Dermis blood vessel endothelial cell (primary cell): ENCODE measurements at places on chromosomes 2 and 18.

GRCh38 chr2:130799295-130799694 lies 37.4 kb upstream of the ARHGEF4 start:
- no peak for DNase-seq

DNA sequence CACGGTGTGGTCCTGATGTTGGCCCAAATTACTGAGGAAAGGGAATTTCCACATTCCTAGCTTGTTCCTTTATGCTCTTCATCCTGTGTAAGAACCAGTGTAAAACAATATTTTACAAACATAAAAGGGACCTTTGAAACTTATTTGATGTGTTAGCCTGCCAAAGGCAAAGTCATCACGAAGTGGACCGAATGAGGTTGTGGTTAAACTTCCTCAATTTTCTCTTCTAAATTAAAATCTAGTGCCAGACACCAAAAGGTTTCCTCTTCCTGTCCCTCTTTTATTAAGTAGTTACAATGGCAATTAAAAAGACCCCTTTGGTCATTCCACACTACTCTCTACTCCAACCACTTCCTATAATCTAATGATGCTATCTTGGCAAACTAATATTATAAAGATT lies 279.8 kb downstream of the AFF3 start:
- no peak for DNase-seq

DNA sequence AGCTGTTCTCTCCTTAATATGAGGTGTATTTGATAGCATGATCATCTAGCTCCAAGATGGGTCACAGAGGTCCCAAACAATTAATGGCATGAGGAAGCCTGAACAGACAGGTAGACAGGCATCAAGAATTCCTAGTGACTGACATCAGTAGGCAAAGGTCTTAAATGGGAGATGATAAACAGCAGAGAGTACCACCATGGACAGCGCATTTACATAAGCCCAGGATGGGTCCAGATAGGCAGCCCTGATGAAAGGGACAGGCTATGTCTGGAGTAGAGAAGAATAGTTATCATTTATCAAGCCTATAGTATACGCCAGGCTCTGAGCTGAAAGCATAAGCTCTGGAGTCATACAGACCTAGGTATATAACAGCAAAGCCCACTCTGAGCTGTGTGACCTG lies 434.7 kb upstream of the SETBP1 start:
- no peak for DNase-seq

- no peak for DNase-seq
Observed at GRCh38 chr18:36349552-36349951, 52.0 kb downstream of the FHOD3 start.

GRCh38 chr2:169741-170140 lies 94.1 kb downstream of the SH3YL1 start:
- DNase-seq: no peak

- DNase-seq: no peak
Observed at GRCh38 chr2:212141499-212141898, 397.1 kb downstream of the ERBB4 start.

- no peak for DNase-seq
Observed at GRCh38 chr2:23427350-23427749, 42.4 kb downstream of the KLHL29 start.

- no peak for DNase-seq
Observed at GRCh38 chr18:23888881-23889280, 125.7 kb upstream of the TTC39C start.

GRCh38 chr2:173568054-173568453 lies 213.4 kb downstream of the CDCA7 start:
- DNase-seq: peak; percentile 47

GRCh38 chr2:117359266-117359914 lies 455.1 kb upstream of the DDX18 start:
- DNase-seq: no peak

DNA sequence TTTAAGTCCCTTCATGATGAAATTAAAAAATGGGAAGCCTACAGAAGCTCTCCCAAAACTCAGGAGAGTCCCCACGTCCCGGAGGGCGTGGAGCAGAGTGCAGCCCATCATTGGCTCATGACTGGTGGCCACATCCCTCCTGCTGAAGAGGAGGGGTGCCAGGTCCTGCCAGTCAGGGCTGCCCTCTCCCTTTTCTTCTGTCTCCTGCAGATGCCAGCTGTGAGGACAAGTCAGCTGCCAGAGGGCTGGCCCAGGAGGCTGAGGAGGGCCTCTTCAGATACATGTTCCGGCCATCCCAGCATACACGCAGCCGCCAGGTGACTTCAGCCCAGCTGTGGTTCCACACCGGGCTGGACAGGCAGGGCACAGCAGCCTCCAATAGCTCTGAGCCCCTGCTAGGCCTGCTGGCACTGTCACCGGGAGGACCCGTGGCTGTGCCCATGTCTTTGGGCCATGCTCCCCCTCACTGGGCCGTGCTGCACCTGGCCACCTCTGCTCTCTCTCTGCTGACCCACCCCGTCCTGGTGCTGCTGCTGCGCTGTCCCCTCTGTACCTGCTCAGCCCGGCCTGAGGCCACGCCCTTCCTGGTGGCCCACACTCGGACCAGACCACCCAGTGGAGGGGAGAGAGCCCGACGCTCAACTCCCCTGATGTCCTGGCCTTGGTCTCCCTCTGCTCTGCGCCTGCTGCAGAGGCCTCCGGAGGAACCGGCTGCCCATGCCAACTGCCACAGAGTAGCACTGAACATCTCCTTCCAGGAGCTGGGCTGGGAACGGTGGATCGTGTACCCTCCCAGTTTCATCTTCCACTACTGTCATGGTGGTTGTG lies 2.6 kb downstream of the INHA start:
- no peak for DNase-seq

DNA sequence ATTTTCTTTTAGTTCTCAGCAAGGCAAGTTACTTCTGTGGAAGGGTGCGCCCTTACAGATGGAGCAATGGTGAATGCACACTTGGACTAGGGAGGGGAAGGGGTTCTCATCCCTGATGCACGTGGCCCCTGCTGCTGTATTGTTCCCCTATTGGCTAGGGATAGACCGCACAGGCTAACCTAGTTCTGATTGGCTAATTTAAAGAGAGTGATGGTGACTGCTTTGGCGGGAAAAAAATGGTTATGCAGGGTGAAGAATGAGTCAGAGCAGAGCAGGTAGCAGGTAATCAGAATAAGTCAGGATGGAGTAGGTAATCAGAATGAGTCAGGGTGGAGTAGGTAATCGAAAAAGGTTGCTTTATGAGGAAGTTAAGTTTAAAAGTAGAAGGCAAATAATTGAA lies 171.5 kb downstream of the MTCL1 start:
- no peak for DNase-seq

- DNase-seq: no peak
Observed at GRCh38 chr2:85253890-85254289, 73.9 kb downstream of the TGOLN2 start.

DNA sequence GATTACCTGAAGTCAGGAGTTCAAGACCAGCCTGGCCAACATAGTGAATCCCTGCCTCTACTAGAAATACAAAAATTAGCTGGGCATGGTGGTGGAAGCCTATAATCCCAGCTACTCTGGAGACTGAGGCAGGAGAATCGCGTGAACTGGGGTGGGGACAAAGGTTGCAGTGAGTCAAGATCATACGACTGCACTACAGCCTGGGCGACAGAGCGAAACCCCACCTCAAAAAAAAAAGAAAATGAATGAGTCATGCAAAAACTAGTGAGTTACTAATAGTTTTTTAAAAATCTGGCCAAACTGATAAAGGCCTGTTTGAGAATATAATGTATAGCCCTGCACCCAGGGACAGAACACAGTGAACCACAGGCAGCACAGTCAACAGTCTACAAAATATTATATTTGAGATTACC lies 17.5 kb downstream of the AFG3L2 start:
- peak; percentile 20 for DNase-seq

GRCh38 chr2:108916122-108916795 lies 72.8 kb downstream of the EDAR start:
- no peak for DNase-seq

- DNase-seq: no peak
Observed at GRCh38 chr18:71878226-71878625, 665.9 kb downstream of the CBLN2 start.

- DNase-seq: no peak
Observed at GRCh38 chr2:523698-524270, 153.4 kb downstream of the TMEM18 start.

DNA sequence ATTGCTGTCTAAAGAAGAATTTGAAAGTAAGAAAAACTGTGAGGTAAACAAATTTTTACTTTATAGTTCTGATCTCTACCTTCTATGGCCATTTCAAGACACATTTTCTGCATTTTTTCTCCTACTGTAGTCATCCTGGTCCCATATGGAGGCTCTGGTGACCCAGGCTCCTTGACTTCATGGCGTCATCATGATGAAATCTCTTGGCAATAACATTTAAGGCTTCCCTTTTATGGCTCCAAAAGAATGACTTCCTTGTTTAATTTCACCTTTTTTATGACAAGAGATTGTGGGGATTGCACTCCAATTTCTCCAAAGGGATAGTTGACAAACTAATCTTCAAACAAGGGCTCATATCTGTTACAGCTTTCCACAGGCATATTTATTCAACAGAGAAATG lies 143.0 kb upstream of the SCN7A start:
- DNase-seq: no peak

DNA sequence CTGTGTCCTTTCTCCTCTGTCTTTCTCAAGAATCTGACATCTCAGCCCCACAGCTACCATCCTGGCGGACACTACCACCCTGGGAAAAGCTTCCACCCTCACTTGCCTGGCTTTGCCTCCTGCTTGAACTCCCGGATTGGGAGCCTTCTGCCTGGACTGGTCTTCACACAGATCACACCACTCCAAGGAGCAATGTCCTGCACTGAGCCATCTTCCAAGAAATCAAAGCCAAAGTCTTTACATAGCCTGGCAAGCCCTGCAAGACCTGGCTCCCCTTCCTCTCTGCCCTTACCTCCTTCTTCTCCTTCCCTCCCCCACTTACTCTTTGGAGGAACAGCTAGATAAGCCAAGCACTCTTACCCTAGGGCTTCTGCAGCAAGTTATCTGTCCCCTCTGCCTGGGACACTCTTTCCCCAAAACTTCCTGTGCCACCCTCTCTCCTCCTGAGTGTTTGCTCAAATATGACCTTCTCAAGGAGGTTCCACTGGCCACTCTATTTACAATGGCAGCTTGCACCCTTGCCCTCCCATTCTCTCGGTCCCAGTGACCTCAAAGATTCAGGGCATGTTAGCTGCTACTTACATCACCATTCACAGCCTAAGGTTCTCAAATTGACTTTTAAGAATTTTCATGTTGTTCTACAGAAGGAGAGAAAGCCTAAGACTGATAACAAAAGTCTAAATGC lies 9.7 kb downstream of the ATP8B1 start:
- DNase-seq: no peak

DNA sequence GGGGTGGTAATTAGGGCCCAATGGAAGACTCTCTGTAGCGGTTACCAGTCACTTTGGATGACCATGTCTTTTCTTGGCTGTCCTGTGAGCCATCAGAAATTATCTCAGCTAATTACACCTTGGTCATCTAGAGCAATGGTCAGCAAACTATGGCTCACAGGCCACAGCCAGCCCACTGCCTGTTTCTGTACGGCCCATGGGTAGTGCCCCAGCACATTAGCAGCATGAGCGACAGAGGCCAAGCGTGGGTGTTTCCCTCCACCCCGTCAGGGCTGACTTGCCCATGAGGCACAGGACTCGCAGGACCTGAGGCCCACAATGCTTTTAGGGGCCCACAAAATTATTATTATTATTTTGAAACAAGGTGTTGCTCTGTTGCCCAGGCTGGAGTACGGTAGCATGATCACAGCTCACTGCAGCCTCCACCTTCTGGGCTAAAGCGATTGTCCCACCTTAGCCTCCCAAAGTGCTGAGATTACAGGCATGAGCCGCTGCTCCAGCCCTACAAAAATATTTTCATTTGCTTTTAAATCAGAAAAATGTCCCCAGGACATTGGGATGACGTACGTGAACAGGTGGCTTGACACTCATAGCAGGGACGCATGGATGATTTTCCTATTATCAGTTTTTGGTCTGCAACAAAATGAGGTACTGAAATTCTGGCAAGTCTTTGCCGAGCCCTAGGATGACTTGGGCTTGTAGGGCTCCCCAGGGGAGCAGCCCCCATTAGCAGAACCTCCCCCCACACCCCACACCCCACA lies 29.3 kb upstream of the CEP68 start:
- DNase-seq: no peak

- peak; percentile 64 for DNase-seq
Observed at GRCh38 chr2:98824256-98825019, 93.5 kb upstream of the MGAT4A start.

DNA sequence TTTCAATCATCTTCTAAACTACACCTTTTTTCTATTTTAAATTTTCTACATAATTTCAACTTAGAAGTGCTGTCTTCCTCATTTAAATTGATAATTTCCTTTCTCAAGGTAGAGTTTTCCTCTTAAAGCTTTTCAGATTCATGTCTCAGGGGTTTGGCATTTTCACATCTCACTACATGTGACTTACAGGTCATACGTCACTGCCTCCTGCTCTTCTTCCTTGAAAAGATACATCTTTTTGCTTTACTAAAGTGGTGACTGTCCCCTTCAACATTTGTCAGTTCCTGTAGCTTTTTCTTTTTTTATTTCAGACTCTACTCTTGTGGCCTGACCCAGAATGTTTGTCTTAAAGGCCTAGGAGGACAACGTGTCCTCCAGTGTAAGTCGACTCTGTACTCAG lies 17.1 kb upstream of the RUFY4 start:
- no peak for DNase-seq

- DNase-seq: peak; percentile 6
Observed at GRCh38 chr18:69998523-69998987, 50.9 kb upstream of the CD226 start.

DNA sequence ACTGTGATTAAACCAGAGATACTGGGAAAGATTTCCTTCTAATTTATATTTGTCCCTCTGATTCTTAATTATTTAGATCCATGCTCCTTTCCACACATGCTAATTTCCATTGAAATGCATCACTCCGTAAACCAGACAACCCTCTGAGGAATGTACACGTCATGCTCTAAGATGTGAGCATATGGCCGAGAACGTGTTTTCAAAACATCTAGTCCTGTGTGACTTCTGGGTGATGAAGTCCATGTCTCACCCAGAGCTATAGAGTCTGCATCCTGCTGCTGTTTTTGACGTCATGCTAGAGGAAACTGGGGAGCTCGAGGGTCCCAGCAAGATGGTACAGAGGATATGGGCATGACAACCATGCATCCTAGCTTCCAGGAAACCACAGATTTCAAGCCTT lies 53.6 kb downstream of the CAPN13 start:
- DNase-seq: no peak

- DNase-seq: no peak
Observed at GRCh38 chr18:75339936-75340605, 87.4 kb downstream of the SMIM21 start.

DNA sequence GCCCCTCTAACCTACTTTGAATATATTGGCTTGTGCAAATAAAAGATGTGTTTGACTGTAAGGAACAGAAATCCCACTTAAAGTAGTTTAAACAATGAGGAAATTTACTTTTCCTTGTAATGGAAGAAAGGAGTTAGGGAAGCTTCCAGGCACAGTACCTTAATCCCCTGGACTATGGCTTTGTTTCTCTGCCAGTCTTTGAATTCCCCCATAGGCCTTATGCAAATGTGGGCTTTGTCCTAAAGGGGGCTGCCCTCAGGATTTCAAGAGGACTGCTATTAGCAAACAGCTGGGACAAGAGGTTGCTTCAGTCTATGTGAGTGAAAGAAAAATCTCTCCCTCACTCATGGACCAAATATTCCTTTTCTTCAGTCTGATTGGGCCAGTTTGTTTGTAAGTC lies 255.1 kb upstream of the THSD7B start:
- no peak for DNase-seq

GRCh38 chr18:61569176-61569892 lies 236.1 kb downstream of the CDH20 start:
- DNase-seq: peak; percentile 48

GRCh38 chr18:49206717-49207116 lies 253.7 kb downstream of the DYM start:
- no peak for DNase-seq

GRCh38 chr2:83817511-83817910 lies 641.6 kb downstream of the SUCLG1 start:
- DNase-seq: peak; percentile 11
